ENCODE measurements at places on chromosomes 12 and 14.

GRCh38 chr12:48993787-48994186 is 5.4 kb downstream of the DDN start:
- DNase-seq, result no peak

DNA sequence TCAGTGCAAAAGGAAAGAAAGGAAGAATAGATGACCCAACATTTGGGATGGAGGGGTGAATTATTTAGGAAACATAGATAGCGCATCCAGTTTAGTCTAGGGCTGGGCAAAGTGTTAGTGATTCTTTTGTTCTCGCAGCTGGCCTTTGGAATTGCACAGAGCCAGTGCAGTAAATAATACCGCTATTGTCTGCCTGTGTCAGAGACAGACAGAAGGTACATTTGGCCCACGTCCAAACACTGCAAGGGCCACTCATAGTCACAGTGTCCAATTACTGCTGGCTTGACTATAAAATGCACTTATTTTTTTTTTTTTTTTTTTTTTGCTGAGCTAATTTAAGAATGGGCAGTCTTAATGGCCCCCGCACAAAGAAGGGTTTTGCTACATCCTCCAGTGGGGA is 638.6 kb downstream of the BCL11B start:
- peak; percentile 51 for DNase-seq

GRCh38 chr12:109772622-109773321 is 59.1 kb downstream of the FAM222A start:
- no peak for DNase-seq

GRCh38 chr14:73787486-73788316 is 63.9 kb upstream of the PTGR2 start:
- DNase-seq, result no peak

GRCh38 chr14:74244115-74244514 is 4.9 kb downstream of the VSX2 start:
- DNase-seq, result no peak

DNA sequence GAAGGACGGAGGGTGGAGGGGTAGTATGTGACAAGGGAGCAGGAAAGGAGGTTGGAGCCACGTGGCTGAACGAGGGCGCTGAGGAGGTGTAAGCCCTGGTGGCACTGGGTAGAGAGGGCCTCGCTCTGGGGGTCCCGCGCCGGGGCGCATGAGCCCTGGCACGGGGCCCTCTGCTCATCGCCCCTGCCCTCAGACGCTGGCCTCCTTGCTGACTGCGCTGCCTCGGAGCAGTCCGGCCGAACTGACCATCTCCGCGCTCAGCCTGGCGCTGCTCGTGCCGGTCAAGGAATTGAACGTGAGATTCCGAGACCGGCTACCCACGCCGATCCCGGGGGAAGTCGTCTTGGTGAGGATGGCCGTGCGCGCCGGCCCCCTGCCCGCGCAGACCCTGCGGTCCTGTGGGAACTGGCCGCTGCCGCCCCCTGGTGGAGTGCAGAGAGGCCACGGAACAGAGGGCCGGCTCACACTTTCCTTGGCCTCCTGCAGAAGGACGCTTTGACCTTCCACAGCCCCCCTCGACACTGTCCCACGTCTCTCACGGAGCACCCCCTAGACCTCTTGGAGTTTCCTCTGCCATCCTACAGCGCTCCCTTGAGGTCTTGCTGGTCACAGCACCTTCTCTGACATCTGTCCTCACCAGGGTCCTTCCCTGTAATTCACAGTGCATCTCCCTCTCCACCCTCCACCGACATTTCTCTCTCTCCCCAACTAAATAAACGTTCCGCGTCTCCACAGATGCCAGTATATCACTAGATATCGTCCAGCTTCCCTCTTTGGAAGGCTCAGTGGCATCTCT is 10.5 kb downstream of the ARHGEF25 start:
- DNase-seq, result no peak

Measured in substantia nigra (tissue), 51 donors.